ENCODE measurements at places on chromosomes 4 and X. TPM values are rescaled to one million over a fixed set of nuclear protein-coding genes. Genes with fewer than 3 reads are reported as not detected.

The TMSB15A gene
- 27.1 TPM for total RNA-seq

The MAGEA2 gene
- total RNA-seq, result 28.7 TPM

The FAM53A gene
- 0.78 TPM for total RNA-seq

The ATOH1 gene
- not detected for total RNA-seq

The FRG1 gene
- total RNA-seq, result 45.2 TPM

The PKD2 gene
- total RNA-seq, result 25.1 TPM

The ZNF157 gene
- total RNA-seq, result 0.48 TPM

The MAGEB1 gene
- 5.6 TPM for total RNA-seq

The DGKK gene
- not detected for total RNA-seq

The TSC22D3 gene
- 22.1 TPM for total RNA-seq

The FATE1 gene
- not detected for total RNA-seq

The AFF2 gene
- total RNA-seq, result 1.7 TPM

The REPS2 gene
- total RNA-seq, result 1.1 TPM

The FRMD7 gene
- 0.10 TPM for total RNA-seq

The TMEM271 gene
- not detected for total RNA-seq

The TRIM60 gene
- not detected for total RNA-seq

The RASL11B gene
- 1.9 TPM for total RNA-seq

The GPAT3 gene
- 24.5 TPM for total RNA-seq

The LONRF3 gene
- 1.4 TPM for total RNA-seq

The TIGD4 gene
- under 0.01 TPM for total RNA-seq

The KIF4A gene
- total RNA-seq, result 58.6 TPM
